A549 treated with ZK216348 at 1 μM for 4 hours (cell line): ENCODE measurements at places on chromosomes 13 and 19. TPM values are rescaled to one million over a fixed set of nuclear protein-coding genes. Genes with fewer than 3 reads are reported as not detected.

Gene SYT3
- 0.39 to 0.93 TPM (median 0.66 TPM) in 5 replicates for total RNA-seq

Gene LILRA5
- total RNA-seq: not detected in 5 replicates

Gene ZNF177
- total RNA-seq: 0.30 to 0.74 TPM (median 0.62 TPM) in 5 replicates

Gene TMC4
- total RNA-seq: 1.5 to 2.8 TPM (median 1.6 TPM) in 5 replicates

Gene WDR87
- total RNA-seq: not detected in 5 replicates

Gene NANOS3
- 2.3 to 3.7 TPM (median 2.6 TPM) in 5 replicates for total RNA-seq

Gene RSPH6A
- not detected in 5 replicates for total RNA-seq
